ENCODE measurements at places on chromosomes 2 and 18.

DNA sequence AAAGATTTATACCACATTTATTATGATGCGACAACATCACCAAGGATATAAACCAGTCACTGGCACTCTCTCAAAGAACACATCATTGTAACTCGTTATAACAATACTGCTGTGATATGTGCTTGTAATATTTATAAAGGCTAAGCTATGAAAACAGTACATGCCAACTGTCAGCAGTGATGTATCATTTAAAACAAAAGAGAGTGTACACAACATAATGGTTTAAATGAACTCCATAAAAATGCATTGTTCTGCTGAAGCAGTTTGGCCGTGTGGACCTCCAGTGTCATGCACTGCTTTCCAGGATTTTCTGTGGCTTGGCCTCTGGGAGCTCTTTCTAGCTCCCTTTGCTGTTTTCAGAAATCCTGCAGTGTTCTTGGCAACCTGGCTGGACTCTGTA lies 215.6 kb downstream of the MTX2 start:
- DNase-seq = no peak

DNA sequence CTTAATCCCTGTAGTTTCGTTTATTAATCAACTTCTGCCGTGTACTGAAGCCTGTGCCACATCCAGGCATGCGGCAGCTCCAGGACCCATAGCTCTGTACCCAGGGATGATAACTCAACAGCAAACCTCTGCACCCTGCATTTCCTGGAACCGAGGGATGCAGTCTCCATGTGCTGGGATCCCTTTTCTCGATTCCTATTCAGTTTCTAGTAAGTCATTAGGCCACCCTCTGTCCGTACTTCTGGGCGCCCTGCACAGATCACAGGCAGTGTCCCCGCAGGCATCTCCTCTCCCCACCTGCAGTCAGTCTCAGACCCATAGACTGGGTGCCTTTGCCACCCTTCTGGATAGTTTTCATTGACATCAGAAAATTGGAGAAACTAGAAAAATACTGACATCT lies 18.8 kb downstream of the TMEM18 start:
- DNase-seq = no peak

- no peak for DNase-seq
Measured at GRCh38 chr2:8329660-8330622, 351.9 kb upstream of the ID2 start.

DNA sequence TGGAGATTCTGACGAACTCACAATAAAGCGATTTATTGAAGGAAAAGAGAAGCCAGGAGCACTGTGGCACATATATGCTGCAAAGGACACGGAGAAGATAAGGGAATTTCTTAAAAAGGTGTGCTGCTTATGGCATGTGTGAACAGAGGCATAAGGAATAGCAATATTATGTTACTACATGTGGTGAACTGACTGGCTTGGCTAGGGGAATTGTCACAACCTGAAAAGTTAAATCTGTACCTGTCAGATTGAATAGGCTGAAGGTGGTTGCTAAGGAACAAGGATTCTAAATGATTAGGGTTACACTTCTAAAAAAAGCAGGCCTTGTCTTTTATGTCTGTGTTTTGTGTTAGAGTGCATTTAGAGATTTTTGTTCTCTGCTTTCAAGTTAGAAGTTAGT lies 48.4 kb downstream of the KDM3A start:
- no peak for DNase-seq

GRCh38 chr2:127235082-127235702 lies 15.1 kb upstream of the CYP27C1 start:
- no peak for DNase-seq

DNA sequence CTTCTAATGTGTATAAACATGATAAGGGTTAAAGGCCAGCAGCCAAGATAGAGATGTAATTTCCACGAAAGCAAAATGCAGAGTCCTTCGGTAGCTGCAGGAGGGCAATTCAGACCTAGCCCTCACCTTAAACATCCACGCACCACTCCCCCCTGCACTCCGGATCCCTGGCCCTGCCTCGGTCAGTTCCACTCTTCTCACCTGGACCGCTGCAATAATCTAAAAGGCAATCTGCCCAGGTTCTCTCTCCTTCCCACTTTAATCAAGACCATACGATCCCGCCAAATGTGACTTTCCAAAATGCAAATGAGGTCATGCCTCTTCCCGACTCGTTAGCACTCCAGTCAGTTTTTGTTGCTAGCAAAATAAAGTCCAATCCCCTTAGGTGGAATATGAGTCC lies 485.2 kb downstream of the EIPR1 start:
- DNase-seq = no peak

DNA sequence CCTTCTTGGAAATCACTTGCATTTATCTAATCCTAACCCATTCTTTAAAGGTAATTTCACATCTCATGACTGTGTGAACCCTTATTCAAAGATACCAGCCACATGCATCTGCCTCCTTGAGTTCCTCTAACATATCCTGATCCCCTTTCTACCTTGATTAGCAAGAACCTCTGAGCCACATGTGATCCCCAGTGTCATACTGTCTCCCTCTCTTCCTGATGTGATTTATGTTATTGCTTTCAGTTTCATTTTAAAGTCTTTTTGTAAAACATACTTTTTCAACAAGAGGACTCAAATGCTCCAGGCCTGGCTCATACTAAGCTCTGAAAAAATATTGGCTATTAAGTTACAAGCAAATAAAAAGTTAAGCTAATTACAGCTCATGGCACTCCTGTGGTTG lies 470.1 kb downstream of the DLGAP1 start:
- DNase-seq = no peak

DNA sequence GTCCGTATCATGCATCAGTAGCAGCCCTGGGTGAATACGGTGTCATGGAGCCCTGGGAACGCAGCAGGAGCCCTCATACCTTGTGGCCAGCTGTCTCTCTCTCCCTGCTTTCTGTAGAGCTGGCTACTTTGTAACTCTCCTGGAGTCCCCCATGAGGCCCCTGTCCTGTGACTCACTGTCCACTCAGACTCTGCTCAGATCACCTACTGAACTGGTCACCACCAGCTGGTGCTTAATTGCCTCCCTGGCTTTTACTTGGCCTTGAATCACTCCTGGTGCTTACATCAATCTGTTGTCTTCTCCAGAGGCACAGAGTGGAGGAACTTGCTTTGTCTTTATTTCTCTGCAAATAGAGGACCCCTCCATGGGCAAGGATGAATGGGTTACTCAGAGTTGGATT lies 172.7 kb downstream of the HRH4 start:
- DNase-seq = no peak

GRCh38 chr2:30802611-30803010 lies 4.6 kb downstream of the CAPN13 start:
- no peak for DNase-seq

DNA sequence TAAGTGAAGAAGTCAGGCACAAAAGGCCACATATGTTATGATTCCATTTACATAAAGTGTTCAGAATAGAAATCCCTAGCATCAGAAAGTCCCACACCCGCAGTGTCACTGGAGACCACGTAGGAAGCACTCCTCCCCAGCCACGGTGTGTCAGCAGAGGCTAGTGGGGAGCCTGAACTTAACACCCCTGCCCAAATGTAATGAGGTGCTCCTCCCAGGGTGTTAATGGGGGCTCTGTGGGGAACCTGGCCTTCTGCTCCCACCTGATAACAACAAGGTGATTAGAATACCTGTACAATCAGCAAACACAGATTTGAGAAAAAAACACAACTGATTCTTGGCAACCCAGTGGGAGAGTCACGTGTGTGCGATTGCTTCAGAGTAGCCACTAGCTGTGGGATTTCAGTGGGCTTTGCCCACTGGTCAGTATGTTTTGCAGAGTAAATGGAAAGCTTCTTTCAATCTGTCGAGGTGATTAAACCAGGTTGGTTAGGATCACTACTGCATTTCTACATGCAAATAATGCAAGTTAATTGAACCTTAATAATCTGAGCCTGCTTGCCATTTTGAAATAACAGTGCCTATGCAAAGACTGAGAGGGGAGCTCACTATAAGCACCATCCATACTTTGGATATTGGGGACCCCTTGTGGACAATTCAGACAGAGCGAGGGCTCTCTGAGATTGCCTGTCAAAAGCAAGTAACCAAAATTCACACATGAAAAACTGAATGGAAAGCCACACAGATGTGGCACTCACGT lies 20.6 kb upstream of the ATRAID start:
- no peak for DNase-seq

DNA sequence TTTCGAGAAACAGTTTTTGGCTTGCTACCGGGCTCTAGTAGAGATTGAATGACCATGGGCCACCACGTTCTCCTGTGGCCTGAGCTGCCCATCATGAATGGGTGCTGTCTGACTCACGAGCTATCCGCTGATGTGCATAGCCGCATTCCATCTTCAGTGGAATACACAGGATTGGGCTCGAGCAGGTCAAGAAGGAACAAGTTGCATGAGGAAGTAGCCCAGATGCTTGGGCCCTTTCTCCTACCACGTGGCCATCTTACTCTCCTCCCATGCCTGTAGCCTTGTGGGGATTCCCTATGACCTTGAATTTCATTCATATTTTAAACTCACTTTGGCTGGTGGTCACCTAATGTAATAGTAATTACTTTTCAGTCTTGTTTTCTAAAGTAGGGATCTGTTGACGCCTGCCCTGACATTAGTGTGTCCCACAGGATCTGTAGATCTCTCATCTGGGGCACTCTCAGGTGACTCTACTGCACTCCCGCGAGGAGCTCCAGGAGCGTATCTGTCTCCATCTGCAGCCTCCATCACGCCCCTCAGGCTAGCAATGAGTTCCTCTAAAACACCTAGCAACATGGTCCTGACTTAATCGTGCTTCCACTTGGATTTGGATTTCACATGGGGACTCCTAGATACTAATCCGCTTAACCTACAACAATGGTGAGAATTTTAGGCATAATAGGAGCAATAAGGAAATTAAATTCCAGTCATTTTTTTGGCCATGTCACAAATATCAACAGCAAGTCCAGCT lies 67.8 kb downstream of the PSMG2 start:
- DNase-seq = no peak

- no peak for DNase-seq
Measured at GRCh38 chr2:214031566-214031965, 379.3 kb upstream of the VWC2L start.

GRCh38 chr2:202848813-202849212 lies 22.8 kb downstream of the ICA1L start:
- no peak for DNase-seq

GRCh38 chr2:16249246-16250055 lies 309.1 kb downstream of the MYCN start:
- no peak for DNase-seq

- no peak for DNase-seq
Measured at GRCh38 chr2:116142644-116143227, 1671.8 kb upstream of the DDX18 start.

DNA sequence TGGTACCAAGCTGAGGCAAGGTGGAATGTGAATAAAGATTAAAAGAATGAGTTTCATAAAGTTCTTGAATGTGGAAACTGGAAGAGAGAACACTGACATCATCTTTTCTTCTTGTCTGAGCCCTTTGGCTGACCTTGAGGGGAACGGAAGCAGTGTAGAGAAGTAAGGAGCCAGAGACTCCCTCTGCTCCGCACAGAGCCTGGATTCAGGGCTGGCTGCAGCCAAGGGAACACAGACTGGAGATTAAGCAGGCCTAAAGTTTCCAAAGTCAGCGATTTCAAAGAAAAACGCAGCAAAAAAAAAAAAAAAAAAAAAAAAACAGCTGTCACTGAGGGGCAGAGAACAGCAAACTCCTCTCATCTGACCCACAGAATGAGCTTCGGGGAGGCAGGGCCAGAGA lies 19.3 kb upstream of the ALK start:
- DNase-seq = no peak

DNA sequence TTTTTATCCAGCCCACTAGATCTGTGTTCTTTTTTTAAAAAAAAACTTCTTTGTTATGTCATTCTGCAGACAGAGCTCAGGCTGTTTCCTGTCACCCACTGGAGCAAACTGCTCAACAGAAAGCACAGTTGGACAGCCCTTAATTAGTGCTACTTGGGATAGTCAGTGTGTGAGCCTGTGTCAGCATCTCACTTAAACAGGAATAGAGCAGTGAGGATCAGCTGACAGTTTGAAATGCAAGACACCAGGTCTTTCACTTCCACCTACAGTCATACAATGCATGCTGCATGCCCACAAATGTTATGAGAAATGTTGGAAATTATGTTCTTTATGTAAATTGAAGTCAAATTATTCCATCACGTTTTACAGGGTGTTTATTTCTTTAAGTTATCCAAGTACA lies 174.9 kb downstream of the NR4A2 start:
- no peak for DNase-seq

DNA sequence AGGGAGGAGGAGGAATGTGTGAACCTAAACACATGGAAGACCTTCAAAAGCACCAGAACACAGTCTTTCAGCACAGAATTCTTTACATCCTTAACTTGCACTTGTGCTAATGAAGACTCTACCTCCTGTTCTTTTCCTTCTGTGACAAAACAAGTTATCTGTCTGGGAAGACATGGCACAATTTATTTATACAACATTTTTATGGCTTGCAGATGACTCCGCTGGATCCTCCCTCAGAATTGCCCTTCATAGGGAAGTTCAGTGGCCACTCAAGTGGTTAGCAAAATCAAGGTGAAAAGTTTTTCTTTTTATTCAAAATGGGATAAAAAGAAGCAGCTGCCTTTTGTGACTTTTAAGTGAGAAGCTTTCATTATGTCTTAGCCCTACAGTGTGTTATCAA lies 21.4 kb downstream of the BCL2L11 start:
- no peak for DNase-seq

DNA sequence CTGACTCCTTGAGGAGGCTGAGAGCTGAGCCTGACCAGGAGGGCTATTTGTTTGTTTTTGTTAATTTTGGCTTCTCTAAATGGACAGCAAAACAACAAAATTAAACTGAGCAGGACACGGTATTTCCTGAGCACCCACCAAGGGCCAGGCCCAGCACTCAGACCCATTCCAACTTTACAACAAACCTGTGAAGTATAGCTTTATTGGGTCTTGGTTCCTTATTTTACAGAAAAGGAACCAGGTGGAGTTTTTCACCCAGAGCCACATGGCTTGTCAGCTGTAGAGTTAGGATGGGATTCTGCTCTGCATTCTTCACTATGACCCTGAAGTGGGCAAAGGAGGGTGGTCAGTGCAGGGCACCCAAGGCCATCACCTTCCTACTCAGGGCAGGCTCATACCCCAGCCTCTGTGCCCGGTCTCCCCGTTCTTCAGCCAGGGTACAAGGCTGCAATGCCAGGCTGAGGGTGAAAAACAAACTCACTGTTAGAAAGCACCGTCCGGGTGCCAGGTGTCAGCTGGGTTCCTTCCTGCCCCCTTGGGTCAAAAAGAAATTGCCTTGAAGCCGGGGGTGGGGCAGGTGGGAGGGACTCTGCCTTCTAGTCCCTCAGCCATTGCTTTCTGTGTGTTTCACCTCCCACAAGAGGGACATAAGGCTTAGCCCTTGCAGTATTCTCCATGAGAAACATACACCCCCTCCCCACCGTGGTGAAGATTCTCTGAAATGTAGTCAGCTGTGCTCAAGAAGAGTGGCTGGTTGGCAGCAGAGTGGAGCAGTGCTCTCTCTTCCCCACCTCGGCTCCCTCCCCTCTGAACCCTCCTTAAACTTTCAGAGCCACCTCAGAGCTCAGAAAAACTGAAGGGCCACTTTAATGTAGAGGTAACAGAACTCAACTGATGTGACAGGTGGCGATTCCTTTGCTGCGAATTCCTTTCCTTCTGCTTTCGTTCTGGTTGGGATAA lies 2.2 kb downstream of the PSD4 start:
- DNase-seq = no peak

- DNase-seq = no peak
Measured at GRCh38 chr2:30689496-30690125, 117.6 kb downstream of the CAPN13 start.

GRCh38 chr2:225911019-225911418 lies 511.5 kb downstream of the NYAP2 start:
- no peak for DNase-seq

Data from cortex of kidney (tissue), 1 donor.